Astrocyte (in vitro differentiated cells and primary cell): ENCODE measurements at places on chromosomes 1 and 21.
A peak's percentile ranks its signal among the peaks of the same experiment; 100 is the strongest.

DNA sequence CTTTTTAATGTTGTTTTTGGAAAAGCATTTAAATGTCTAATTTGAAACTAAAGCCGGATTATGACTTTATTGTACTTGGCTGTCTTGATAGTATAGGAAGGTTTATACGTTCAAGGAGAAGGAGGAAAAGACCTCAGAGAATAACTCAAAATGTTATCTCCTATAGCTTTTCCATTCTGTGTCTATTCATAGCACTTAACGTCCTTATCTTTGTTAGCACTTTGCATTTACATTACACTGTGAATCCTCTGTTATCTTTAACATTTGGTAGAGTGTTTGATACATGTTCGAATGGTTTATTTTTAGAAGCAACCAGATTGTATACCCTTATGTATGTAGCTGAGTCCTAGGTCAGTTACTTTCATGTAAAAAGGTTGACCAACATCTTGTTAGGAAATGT, 50.8 kb upstream of the PODN start:
- no peak for DNase-seq

DNA sequence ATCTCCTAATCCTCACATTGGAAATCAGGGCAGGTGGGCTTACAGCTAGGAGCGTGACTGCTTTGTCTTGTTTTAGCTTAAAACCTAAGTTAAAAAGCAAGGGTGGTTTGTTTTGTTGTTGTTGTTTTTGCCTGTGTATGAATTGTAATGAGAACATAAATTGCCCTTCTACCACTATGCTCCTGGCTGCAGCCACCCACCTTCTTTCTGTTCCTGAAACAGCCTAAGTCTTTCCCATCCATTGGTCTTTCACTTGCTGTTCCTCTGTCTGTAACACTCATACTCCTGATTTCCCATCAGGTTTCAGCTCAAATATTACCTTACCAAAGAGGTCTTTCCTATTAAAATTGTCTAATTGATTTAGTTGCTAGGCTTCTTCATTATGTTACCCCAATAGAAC, 604 bp upstream of the TMEM79 start:
- DNase-seq, result no peak

- DNase-seq, result no peak
Measured at GRCh38 chr1:94640125-94640524, 98.6 kb upstream of the F3 start.

- DNase-seq, result no peak
Measured at GRCh38 chr1:208298593-208299269, 54.5 kb upstream of the PLXNA2 start.

GRCh38 chr1:155812878-155813277, 44.1 kb downstream of the GON4L start:
- DNase-seq, result no peak

GRCh38 chr1:223473601-223474344, 80.6 kb downstream of the CCDC185 start:
- DNase-seq, result no peak

DNA sequence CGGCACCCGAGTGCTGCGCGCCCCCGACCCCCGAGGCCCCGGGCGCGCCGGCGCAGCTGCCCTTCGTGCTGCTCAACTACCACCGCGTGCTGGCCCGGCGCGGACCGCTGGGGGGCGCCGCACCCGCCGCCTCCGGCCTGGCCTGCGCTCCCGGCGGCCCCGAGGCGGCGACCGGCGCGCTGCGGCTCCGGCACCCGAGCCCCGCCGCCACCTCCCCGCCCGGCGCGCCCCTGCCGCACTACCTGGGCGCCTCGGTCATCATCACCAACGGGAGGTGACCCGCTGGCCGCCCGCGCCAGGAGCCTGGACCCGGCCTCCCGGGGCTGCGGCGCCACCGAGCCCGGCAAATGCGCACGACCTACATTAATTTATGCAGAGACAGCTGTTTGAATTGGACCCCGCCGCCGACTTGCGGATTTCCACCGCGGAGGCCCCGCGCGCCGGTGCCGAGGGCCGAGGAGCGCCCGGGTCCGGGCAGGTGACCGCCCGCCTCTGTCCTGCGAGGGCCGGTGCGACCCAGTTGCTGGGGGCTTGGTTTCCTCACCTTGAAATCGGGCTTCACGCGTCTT, 49.0 kb downstream of the SIM2 start:
- DNase-seq, result peak; percentile 16

DNA sequence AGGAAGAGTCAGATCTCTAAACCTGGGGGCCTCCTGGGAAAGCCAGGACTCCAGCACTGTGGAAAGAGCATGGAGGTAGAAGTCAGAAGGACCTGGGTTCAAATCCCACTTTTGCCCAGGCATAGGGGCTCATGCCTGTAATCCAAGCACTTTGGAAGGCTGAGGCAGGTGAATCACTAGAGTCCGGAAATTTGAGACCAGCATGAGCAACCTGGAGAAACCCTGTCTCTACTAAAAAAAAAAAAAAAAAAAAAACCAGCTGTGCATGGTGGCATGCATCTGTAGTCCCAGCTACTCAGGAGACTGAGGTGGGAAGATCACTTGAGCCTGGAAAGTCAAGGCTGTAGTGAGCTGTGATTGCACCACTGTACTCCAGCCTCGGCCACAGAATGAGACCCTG, 31.8 kb downstream of the LDLRAP1 start:
- no peak for DNase-seq

DNA sequence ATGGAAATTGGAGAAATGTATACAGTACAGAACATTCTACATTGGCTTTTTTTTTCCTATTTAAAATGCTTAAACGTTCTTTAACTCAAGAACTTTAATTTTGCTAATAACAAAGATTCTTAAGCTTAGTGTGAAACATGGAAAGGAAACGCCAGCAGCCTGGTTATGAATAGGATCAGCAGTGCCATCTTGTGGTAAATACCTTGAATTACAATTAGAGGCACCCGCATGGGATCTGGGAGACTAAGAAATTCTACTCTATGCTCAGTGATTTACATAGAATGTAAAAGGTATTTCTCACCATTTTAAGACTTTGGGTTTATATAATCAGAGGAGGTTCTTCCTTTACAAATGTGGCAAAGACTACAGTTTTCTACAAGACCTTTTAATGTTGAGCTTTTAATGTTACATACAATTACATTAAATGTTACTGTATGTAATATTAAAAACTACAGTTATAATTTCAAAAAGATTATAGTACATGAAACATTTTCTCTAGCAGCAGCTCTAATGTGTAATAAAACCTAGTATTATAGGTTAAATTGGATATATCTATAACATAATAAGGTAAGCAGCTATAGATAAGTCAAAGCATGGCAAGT, 32.1 kb upstream of the APOBEC4 start:
- peak; percentile 10 for DNase-seq

DNA sequence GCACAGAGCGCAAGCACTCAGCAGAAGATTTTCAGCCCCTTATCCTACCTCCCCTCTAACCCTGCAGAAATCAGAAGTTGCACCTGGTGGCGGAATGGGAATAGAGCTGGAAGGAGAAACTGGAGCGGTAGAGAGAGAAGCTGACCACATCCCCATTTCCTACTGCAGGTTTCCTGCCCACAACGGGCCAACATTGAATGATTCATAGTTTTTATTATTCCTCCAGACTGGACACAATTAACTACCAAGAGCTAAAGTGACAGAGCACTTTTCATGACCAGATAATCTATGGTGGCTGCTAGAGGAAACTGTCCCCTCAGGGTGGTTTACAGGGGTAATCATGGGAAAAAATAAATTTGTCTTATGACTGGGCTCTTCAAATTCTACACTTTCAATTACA, 21.3 kb upstream of the LRRC8D start:
- DNase-seq, result peak; percentile 14

DNA sequence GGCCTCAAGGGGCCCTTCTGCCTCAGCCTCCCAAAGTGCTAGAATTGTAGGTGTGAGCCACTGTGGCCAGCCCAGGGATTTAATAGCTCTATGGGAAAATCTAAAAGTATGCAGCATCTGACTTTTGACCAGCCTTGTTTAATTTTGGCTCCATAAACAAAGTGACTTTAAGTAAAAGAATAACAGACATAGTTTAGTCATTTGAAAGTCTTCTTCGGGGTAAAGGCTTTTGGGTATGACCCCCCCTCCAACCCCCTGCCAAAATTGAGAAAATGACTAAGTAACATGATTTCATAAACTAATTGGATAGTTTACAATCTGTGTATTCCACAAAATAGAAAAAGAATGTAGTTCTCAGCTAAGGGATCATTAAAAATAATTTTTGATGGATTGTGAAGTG, 17.0 kb downstream of the GPBP1L1 start:
- DNase-seq, result no peak

DNA sequence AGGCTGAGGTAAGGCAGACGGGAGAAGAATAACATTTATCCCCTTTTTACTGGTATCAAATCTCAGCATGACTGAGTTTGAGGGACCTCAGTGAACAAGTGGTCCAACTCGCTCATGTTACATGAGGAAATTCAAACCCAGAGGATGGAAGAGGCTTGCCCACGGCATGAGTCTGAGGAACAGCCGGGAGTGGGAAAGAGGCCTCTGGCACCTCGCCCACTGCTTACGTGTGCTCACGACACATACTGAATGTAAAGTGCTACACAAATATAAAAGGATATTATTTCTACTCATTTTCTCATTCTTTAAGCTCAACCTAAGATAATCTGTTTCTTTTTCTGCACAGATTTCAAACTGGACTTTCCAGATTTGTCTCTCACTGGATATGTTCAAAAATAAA, 14.7 kb downstream of the BEND5 start:
- DNase-seq, result peak; percentile 39

DNA sequence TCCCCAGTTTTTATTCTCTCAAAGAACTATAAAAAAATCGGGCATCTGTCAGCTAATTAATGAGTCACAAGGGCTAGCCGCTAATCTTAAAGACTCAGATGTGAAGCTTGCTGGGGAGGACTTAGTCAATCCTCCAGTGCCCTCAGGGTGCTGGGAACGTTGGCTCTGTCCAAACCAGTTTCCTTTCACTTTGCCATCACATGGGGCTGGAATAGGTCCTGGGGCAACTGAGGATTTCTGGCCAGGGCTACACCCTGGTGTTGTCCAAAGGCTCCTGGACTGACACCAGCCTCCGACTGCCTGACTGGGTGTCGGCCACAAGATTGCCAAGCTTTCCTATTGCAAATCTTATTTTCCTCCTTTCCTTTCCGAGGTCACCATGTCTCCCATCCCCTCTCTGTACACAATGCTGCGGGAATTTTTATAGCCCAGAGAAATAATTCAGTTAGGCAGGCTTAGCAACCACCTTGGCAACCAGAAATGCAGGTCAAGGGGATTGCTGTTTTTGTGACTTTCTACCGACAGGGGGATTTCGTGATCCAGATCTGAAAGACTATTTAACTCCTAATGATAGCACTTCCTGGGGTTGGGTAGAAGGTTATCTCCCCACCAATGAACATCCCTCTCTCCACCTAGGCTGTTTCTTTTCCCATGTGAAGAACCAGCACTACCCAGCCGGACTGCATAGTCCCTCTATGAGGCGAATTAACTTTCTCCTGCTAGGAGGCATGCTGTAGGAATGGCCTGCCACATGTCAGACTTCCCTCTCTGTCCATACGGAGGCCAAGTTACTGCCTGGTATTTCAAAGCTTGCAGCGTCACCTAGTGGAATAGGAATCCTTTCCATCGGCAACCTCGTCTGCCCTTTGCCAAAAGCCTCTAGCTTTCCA, 29.9 kb upstream of the CTBS start:
- DNase-seq, result peak; percentile 88

DNA sequence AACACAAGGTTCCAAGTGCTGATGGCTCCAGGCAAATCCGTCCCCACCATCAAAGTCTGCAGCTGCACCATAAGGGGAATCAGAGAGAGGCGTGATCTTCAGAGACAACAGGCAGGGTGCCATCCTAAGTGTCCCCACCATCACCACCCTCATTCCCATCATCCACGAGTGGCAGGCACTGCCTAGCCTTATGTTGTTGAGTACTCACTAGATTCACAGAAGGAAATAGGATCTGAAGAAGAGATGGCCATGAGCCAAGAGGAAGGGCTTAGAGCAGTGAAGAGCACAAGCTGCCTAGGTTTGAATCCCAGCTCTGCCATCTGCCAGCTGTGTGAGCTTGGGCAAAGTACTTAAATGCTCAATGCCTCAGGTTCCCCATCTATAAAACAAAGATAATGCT, 207.3 kb upstream of the CSF3R start:
- DNase-seq, result no peak

DNA sequence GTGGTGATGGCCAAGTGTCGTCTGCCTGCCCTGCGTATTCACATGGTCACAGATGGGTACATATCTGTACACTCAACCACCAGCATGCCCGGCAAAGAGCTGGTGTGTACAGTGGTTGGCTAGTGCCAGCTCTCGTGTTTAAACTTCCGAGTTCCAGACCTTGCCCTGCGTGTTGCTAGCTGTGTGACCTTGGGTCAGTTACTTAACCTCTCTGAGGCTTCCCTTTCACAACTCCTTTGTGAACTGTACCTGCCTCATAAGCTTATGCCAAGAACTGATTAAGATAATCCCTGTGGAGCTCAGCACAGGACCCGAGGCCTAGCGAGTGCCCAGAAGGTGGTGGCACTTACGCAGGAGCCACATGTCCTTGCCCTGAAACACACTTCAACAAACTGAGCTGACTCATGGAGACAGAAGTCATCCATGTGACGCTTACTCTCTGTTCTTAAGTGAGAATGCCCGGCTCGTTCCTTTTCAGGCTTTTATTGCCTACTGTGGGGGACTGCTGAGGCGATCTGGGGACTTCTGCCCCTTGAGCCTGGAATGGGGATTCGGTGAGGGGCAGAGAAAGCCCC, 55.4 kb downstream of the ALPL start:
- no peak for DNase-seq

GRCh38 chr1:231665726-231666125, 39.1 kb downstream of the DISC1 start:
- DNase-seq, result no peak

DNA sequence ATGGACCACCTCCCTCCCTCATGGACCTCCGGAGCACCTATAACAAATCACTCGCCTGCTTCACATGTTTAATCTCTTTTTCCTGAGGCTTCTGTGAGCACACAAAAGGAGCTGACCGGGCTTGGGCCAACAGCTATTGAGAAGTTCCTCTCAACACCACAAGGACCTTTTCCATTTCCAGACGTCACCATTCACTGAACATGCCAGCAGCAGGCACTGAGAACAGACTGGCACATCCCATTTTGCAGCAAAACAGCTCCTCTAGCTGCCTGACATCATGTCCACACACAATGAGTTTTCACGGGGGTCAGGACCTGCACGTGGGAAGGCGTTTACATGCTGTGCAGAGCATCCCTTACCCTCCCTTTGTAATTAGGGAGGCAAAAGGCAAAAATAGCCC, 11.0 kb downstream of the SUSD4 start:
- DNase-seq, result no peak

DNA sequence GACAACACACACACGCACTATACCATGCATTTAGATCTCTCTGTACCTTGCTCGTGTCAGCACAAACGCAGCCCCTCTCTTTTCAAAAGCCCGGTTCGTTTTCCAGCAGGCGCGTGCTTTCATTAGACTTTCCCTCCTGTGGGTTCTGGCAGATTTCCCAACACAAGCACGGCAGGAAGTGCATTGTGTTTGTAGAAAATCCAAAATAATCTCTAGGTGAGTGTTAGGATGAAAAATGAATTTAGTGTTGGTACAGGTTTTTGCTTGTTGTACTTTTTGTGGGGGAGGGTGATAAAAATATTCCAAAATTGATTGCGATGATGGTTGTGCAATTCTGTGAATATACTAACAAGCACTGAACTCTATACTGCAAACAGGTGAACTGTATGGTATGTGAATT, 54.1 kb upstream of the POFUT2 start:
- peak; percentile 44 for DNase-seq

GRCh38 chr1:206923009-206923960, 1.5 kb upstream of the FCMR start:
- DNase-seq, result no peak

GRCh38 chr1:8283058-8283884, 34.6 kb upstream of the SLC45A1 start:
- no peak for DNase-seq

GRCh38 chr1:208520438-208521099, 276.4 kb upstream of the PLXNA2 start:
- DNase-seq, result no peak
